ENCODE measurements at places on chromosomes 4 and X.

GRCh38 chr4:6019316-6020263 lies 1.4 kb upstream of the C4orf50 start:
- DNase-seq, result no peak

GRCh38 chr4:113446019-113446418 lies 315.5 kb downstream of the CAMK2D start:
- DNase-seq, result no peak

- no peak for DNase-seq
Observed at GRCh38 chrX:320126-320783, 1.7 kb upstream of the GTPBP6 start.

- DNase-seq, result no peak
Observed at GRCh38 chr4:151901631-151902030, 140.8 kb upstream of the GATB start.

DNA sequence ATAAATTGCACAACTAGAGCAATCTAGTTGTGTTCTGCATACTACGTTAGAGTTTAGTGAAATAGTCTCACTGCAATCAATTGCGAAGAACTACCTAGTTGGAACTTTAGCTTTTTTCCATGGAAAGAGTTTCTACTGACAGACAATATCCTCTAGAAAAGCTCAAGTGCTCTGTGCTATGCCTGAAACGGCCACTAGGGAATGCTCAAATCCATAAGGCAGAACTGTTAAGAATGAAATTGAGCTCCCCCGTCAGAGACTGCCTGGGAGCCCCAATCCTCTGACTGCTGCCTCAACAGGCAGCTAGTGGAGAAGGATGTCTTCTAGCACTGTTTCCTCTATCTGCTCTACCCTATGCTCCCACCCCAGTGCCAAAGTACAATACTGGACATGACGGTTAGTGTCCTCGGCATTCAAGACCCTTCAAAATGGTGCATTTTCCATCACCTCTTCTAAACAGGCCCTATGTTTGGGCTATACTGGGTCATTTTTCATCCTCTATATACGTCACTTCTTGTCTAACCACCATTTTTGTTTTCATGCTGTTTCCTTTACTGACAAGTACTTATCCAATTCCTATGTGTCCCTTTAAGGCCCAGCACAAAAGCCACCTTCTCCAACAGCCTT lies 35.3 kb downstream of the FRMD7 start:
- DNase-seq, result peak; percentile 20

GRCh38 chrX:122813876-122814275 lies 370.2 kb upstream of the GRIA3 start:
- DNase-seq, result no peak

DNA sequence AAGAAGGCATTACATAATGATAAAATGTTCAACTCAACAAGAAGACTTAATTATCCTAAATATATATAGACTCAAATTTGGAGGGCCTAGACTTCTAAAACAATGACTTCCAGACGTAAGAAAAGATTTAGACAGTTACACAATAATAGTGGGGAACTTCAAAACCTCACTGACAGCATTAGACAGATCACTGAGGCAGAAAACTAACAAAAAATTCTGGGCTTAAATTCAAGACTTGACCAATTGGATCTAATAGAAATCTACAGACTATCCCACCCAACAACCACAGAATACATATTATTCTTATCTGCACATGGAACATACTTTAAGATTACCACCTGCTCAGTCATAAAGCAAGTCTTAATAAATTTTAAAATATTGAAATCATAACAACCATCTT lies 93.3 kb upstream of the ARSJ start:
- DNase-seq, result no peak

- no peak for DNase-seq
Observed at GRCh38 chr4:75584067-75584466, 28.2 kb downstream of the ODAPH start.

Data from stimulated activated CD4-positive, alpha-beta T cell treated with anti-CD3 and anti-CD28 coated beads, Interleukin-4, amount 100 ng/mL, for 48 hours (primary cell).